ENCODE measurements at places on chromosomes 5 and 9.

DNA sequence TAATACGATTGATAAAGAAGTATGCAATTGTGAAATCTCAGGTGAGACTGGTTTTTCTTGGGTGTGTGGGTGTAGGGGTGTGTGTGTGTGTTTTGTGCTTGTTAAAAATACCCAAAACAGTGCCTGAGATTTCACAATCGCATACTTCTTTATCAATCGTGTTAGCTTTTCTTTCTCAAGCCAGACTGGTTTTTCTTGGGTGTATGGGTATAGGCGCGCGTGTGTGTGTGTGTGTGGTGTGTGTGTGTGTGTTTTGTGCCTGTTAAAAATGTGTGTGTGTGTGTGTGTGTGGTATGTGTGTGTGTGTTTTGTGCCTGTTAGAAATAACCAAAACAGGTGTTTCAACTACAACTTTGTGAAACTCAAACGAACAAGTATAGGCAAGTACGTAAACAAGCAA, 53.7 kb downstream of the CERT1 start:
- no peak for DNase-seq

- DNase-seq = no peak
These were observed 29.5 kb upstream of the PCA3 start for GRCh38 chr9:76734716-76735115.

DNA sequence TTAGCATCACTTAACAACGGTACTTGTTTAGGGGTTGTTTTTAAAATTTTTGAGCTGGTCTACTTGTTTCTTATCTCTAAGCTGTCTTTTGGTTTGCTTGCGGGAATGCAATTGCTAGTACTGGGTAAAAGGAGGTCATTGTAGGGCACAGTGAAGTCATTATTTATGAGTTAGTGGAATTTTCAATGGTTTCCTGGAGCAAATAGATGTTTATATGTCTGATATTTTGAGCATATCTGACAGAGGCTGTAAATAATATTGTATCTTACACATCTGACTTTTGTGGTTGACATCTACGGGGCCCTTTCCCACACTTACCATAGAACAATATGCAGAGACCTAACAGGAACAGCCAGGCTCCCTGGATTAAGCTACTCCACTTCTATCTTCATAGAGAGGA, 90.4 kb upstream of the IL6ST start:
- DNase-seq = no peak

- no peak for DNase-seq
These were observed 17.1 kb downstream of the F2R start for GRCh38 chr5:76733049-76733417.

- DNase-seq = no peak
These were observed 13.8 kb downstream of the TMEM8B start for GRCh38 chr9:35842795-35843194.

DNA sequence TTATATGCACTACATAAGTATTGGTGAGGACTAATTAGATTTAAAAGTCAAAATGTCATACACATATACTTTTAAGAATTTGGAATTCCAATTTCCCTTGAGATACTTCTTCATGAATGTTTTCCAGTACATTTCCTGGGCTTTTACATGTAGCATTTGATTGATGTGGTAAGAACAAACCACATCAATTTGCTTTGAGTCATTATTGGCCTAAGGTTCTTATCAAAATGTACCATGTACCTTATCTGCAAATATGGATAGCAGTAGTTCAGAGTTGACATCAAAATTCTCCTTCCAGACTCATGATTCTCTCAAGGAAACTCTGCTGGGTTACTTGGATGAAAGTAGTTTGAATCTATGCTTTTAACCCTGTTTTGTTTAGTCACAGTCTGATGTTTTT, 2.5 kb downstream of the CAST start:
- DNase-seq = no peak

DNA sequence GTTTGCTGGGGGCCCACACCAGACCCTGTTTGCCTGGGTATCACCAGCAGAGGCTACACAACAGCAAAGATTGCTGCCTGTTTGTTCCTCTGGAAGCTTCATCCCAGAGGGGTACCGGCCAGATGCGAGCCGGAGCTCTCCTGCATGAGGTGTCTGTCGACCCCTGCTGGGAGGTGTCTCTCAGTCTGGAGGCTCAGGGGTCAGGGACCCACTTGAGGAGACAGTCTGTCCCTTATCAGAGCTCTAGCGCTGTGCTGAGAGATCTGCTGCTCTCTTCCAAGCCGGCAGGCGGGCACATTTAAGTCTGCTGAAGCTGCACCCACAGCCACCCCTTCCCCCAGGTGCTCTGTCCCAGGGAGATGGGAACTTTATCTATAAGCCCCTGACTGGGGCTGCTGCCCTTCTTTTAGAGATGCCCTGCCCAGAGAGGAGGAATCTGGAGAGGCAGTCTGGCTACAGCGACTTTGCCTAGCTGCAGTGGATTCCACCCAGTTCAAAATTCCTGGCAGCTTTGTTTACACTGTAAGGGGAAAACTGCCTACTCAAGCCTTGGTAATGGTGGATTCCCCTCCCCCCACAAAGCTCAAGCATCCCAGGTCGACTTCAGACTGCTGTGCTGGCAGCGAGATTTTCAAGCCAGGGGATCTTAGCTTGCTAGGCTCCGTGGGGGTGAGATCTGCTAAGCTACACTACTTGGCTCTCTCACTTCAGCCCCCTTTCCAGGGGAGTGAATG, 206.0 kb upstream of the TLX3 start:
- no peak for DNase-seq

- no peak for DNase-seq
These were observed 247.3 kb downstream of the PDZD2 start for GRCh38 chr5:31886206-31886605.

DNA sequence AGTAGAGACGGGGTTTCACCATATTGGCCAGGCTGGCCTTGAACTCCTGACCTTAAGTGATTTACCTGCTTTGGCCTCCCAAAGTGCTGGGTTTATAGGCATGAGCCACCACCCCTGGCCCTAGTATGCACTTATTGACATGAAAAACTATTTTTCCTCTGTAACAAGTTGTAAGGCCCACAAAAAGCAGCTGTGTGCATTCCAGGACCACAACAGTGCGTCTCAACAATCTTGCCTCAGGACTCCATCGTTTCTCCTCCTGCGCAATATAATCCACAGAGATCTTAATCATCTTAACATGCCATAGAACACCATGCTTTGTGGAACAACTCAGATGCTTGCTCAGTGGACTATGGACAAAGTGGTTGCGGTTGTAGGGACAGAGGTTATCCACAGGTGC, 10.2 kb downstream of the OR2V1 start:
- DNase-seq = no peak

DNA sequence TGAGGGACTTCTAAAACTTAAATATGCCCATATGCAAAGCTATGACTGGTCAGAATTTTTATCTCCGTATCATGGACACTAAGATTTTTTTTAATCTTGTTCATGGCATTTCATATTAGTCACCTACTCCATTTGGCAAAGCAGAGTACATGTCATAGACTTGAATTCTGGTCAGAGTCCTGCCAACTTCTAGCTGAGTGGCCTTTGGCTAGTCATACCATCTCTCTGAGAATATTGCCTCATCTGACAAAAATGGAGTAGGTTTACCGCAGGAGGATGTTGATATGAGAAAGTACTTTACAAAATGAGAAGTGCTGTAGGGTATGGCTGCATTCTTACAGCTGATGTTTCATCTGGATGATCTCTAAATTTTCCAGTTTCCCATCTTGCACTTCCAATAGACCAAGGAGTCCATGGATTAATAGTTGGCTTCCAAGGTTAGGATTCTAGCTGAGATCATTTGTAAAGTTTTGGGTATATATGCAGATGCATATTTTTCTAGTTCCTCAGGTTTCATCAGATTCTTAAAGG, 150.8 kb upstream of the NR3C1 start:
- DNase-seq = no peak

- DNase-seq = no peak
These were observed 62.5 kb upstream of the DNAH5 start for GRCh38 chr5:14006823-14007520.

DNA sequence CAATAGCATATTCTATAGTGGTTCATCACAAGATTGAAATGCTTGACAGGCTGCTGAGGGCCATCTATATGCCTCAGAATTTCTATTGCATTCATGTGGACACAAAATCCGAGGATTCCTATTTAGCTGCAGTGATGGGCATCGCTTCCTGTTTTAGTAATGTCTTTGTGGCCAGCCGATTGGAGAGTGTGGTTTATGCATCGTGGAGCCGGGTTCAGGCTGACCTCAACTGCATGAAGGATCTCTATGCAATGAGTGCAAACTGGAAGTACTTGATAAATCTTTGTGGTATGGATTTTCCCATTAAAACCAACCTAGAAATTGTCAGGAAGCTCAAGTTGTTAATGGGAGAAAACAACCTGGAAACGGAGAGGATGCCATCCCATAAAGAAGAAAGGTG, 43.8 kb downstream of the GCNT1 start:
- no peak for DNase-seq

DNA sequence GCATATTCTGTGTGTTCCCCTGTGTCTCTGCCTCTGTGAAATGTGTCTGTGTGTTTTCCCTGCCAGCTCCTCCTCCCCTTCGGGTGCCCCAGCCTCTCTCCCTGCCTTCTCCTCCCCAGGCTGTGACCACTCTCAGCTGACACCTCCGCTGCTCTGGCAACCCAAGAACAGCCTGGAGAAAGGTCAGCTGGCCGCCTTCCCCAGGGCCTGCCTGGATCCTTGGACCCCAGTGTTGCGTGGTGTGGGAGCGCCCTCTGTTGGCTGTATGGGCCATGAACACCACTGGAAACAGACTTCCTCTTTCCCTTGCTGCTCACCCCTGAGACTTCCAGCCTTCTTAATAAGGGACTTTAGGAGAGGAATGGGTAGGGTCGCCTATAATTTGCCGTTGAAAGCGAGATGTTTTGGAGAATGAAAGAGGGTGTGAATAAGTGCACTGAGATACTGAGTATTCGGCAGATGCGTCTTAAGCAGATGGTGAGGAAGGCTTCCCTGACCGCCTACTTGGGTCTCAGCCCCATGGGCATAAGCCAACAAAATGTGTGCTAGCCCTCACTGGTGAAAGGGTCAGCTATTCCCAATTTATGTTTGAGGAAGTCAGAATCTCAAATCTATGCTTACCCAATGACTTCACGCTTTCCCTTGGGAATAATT, 114.9 kb upstream of the TRIM32 start:
- DNase-seq = no peak

- no peak for DNase-seq
These were observed 53.8 kb upstream of the SNCAIP start for GRCh38 chr5:122258241-122258640.

DNA sequence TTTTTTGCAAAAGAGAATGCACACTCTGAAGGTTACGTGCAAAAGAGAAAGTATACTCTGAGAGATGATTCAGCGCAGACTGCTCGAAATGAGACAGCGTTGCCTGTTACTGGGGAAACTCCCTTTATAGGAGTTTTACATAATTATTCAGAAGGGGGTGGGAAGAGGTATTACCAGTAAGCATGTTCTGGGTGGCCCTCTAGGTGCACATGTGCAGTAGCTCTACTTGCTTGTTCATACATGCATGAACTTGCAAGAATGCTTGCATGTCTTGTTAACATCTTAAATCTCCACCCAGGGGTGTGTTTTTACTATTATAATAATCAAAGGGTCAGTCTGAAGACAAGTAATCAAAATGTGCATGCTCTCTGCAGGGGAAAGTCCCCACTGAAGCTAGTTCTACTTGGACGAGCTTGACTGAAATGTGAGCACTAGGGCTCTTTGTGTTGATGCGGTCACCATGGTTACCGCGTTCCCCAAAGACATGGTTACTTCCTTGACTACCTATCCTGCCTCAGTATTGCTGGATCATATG, 75.5 kb downstream of the SGCD start:
- no peak for DNase-seq

GRCh38 chr5:81424728-81425127, 30.8 kb upstream of the ACOT12 start:
- no peak for DNase-seq

- no peak for DNase-seq
These were observed 57.8 kb downstream of the BARX1 start for GRCh38 chr9:93897075-93897970.

DNA sequence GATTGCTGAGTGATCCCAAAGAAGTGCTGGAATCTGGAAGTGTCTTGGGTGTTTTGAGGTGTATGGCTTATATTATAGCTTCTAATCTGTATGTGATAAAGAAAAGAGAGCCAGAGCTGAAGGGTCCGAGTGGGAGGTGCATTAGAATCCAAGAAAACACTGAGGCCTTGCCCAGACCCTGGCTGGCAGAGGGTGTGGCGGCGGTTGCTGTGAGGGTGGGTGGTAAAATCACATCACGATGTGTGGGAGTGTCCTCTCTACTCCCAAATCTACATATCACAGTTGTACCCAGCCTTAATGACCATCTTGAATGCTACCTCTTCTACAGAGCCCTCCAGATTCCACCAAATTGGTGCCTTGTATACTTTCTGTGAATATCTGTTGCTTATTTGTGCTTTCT, 28.9 kb downstream of the ACTBL2 start:
- DNase-seq = no peak

GRCh38 chr5:117856713-117857112, 1131.6 kb downstream of the DTWD2 start:
- DNase-seq = no peak

DNA sequence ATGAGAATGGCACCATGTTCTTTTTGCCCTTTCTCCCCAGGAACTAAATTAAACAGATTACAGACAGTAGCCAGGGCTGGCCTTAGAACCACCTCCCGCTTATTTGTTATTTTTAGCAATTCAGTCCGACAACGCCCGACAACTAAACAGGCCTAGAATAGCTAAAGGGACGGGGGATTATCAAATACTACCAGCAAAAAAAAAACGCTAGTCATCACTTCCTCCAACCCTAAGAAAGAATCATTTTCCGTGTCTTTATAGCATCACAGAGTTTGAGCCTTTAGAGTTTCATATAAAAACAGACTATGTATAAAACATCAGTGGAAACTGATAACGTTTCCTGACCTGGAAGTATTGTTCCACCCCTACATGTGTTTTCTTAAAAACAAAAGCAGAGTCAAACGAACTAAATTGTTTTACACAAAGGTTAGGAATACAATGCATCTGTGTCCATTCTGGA, 35.3 kb downstream of the PFDN1 start:
- no peak for DNase-seq

GRCh38 chr5:34722183-34722582, 66.1 kb downstream of the RAI14 start:
- DNase-seq = no peak

- no peak for DNase-seq
These were observed 1378.5 kb upstream of the NUDT12 start for GRCh38 chr5:104941030-104941645.

DNA sequence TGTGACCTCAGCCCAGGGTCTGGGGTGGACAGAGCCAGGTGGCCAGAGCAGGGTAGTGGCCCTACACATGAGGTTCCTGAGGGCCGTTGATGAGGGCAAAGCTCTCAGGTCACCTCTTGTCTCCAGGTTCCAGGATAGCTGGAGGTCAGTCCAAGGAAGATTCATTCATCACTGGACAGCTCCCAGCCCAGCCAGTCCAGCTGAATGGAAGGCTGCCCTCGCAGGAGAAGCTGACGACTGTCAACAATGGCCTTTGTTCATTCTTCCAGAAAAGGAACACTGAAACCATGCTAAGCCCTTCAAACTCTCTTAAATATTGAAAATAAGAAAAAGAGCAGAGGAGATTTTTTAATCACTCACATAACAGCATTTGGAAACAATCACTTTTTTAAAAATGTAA, 169.7 kb upstream of the TBCA start:
- no peak for DNase-seq

- DNase-seq = no peak
These were observed 193.7 kb downstream of the TSSK1B start for GRCh38 chr5:113240951-113241726.

- DNase-seq = no peak
These were observed 19.9 kb downstream of the ABITRAM start for GRCh38 chr9:108953983-108954574.

- DNase-seq = no peak
These were observed 76.1 kb downstream of the C5orf15 start for GRCh38 chr5:133892306-133892705.

Data from DMS79 (cell line).